Stimulated activated naive CD4-positive, alpha-beta T cell (primary cell): ENCODE measurements at places on chromosomes 16 and 17.

DNA sequence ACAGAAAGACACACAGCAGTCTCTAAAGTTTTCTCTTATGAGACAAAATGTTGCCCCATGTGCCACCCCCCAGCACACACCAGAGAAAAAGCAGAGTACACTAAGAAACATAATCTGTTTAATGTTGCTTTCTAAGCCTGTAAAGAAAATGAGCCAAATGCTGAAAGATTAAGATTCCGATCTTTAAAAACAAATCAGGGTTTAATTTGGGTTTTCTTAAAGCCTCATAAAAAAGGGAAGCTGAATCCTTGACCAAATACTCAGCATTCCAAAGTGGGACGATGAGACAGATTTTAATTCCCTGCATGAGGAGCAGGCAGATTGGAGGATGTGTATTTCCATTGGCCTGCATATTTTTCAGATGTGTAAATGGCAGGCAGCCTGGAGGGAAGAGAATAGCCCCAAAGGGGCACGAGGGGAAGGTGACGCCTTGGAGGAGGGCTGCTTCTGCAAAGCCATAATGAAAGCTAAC is 118.4 kb downstream of the COPRS start:
- DNase-seq: no peak

- DNase-seq: peak; percentile 16
These were observed 37.2 kb upstream of the BCAR1 start for GRCh38 chr16:75288596-75289120.

DNA sequence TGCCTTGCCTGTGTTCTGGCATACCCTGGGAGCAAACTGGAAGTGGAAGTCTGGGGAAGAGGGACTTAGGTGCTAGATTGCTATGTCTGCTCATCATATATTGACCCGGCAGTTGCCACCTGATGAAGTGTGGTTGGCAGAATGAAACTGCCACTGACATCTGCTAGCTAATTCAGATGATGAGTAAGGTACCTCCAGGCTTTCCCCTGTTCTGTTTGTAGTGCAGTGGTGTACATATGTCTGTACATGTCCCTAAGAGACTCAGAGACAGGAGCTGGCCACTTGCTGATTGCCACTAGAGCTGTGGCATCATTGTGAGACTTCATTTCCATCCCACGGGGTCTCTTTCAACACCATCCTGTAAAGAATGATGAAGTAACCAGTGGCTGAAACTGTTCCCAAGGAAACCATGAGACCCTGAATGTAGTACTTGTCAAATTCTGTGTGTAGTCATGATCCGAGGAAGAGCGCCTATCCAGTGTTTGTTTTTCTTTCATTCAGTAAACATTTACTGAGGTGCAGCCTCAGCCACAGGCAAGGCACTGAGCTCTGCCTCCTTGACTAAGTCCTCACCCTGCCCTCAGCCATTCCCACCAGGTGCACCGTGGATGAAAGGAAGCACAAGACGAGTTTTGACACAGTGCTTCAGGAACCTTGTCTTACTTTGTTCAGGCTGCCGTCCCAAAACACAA is 13.2 kb downstream of the CLUAP1 start:
- no peak for DNase-seq

- DNase-seq: no peak
These were observed 637.8 kb upstream of the EEF2KMT start for GRCh38 chr16:5735444-5735843.
